Epithelial cell of prostate (primary cell): ENCODE measurements at places on chromosomes 6 and 20.

DNA sequence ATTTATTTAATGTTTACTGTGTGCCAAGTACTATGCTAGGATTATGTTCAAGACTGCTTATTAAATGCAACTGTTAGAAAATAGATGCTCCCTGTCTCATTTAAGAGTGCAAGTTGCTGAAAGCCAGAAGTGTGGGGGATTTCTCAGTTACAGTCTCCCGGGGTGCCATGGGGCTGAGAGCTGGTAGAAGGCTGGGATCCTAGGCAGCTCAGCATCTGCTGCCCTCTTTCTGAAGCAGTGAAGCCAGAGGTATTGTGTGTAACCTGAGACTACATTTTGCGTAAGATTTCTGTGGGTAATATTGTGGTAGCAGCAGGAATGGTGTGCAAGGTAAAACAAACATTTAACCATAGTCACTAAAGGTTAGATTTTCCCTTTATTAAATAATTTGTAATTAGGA, 120.6 kb downstream of the AKAP7 start:
- DNase-seq = no peak

GRCh38 chr6:149060300-149060984, 257.1 kb upstream of the TAB2 start:
- DNase-seq = no peak

DNA sequence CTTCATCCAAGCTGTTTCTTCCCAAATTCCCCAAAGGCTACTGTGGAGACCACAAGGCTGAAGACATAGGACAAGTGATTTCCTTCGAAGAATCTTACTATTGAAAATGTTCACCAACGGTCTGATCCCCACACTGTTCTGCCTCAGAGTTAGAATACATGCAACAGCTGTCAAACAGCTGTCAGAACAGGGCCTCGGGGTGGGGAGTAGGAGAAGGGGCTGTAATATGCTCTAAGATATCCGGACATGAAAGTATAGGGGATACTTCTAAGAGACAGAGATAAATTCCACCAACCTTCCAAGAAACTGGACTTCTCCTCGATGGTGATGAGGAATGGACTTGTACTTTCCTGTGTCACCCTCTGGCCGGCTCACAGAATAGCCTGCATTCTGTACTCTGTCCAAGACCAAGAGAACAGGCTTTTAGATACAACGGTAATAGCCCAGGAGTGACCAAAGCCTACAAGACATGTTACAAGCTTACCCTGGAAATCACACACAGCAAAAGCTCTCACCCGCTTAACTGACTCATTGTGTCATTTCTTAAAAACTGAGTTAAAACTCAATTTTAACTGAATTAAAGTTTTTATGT, 69.2 kb upstream of the PTGIS start:
- DNase-seq = no peak

GRCh38 chr6:144547409-144547808, 262.3 kb downstream of the UTRN start:
- no peak for DNase-seq

DNA sequence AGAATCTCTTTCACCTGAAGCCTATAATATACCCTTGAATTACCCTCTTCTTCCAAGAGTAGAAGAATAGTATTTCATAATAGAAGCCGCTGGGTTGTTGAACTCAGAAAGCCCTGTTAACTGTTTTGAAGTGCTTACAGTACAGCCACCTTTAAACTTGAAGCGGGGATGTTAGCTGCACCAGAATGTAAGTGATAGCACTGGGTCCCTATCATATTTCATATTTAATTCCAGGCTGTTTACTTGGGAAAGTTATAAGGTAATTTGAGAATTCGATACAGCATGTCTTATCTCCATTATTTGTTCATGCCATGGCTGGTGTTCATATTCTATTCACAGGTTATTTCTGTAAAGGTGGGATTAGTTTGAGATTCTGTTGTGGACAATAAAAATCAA, 63.5 kb upstream of the VSTM2L start:
- no peak for DNase-seq

DNA sequence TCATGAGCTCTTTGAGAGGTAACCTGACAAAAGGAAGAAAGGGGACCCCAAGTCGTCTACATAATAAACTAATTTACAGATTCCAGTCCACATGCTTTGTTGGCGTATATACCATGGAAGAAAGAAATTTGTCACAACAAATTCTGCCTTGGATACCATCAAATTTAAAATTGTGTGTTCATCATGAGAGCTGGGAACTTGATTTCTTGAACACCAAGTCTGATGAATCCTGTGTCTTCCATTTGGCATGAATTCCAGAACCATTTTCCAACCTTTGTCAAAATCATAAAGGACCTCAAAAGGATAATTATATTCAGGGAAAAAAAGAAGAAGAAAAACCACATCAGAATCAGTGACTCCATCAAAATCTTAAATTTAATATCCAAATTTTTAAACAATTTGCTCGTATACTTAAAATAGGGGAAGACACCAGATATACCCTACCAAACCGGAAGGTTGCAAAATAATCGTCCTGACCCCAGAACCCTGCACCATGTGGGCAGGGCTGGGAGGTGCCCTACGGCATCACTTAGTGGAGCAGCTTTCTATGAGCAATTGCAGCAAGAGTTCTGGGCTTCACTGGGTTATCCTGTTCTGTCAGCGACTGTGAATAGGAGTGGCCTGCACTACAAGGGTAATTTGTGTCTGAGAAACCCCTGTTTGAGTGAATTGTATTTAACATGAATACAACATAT, 74.1 kb upstream of the INSM1 start:
- no peak for DNase-seq

DNA sequence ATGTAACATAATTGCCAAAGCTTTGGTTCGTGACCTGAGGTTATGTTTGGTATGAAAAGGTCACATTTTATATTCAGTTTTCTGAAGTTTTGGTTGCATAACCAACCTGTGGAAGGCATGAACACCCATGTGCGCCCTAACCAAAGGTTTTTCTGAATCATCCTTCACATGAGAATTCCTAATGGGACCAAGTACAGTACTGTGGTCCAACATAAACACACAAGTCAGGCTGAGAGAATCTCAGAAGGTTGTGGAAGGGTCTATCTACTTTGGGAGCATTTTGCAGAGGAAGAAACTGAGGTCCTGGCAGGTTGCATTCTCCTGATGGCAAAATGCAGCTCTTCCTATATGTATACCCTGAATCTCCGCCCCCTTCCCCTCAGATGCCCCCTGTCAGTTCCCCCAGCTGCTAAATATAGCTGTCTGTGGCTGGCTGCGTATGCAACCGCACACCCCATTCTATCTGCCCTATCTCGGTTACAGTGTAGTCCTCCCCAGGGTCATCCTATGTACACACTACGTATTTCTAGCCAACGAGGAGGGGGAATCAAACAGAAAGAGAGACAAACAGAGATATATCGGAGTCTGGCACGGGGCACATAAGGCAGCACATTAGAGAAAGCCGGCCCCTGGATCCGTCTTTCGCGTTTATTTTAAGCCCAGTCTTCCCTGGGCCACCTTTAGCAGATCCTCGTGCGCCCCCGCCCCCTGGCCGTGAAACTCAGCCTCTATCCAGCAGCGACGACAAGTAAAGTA, 547 bp upstream of the ESR1 start:
- no peak for DNase-seq

GRCh38 chr6:169044381-169045230, 209.0 kb downstream of the THBS2 start:
- DNase-seq = no peak

DNA sequence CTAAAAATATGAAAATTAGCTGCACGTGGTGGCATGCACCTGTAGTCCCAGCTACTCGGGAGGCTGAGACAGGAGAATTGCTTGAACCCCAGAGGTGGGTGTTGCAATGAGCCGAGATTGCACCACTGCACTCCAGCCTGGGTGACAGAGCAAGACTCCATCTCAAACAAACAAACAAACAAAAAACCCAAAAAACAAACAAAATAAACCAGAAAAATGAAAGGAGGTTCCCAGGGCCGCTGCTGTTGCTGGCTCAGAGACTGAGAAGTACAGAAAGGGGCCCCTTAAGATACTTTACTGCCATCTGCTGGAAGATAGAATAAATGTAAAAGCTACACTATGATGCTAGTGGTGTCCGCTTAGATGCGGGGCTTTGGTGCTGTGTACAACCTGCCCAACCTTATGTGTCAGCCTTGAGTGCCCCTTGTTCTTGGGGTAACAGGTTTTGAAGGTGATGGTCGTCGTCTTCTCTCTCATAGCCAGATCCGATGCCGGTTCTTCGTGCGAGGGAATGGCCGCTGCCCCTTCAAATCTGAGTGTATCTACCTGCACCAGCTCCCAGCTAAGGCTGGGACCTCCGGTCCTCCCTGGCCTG, 2.8 kb upstream of the FANCE start:
- DNase-seq = no peak

- no peak for DNase-seq
These were observed 5.9 kb upstream of the C20orf144 start for GRCh38 chr20:33656010-33656782.

DNA sequence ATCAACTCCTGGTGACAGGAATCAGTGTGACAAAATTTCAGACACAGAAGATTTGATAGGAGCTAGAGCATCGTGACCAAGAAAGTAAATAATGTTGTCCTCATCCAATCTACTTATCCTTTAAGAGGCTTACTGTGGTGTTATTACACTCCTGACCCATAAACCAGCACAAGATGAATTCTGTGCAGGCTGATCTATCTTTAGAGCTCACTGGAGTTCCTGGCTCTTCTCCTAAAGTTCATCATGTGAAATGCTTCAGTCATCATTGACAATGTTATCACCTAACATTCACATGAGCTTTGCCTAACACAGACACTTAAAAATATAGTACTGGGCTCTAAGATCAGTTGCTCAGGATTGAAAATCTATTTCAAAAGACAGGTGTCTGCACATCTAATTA, 271.0 kb upstream of the HSF2 start:
- DNase-seq = no peak

DNA sequence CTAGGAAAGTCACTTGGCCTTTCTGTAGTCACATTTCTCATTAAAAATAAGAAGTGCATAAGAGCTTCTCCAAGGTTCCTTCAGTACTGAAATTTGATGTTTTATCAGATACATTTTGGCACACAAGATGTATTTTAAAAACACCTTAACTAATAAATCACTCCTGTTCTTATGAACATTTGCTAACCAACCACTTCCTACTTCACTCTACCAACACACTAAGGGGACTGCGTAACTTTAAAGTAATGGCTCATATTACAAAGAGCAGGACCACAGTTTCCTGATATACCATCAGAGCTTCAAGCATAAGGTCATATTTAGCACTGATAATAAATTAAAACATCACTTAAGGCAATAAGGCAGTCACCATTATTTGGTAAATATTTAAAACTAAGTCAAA, 104.4 kb downstream of the RALGAPA2 start:
- DNase-seq = no peak

- DNase-seq = no peak
These were observed 9.2 kb downstream of the ASF1A start for GRCh38 chr6:118903138-118903537.

GRCh38 chr6:12414096-12414675, 124.0 kb downstream of the EDN1 start:
- DNase-seq = no peak

GRCh38 chr6:116400328-116400727, 29.6 kb downstream of the DSE start:
- no peak for DNase-seq

DNA sequence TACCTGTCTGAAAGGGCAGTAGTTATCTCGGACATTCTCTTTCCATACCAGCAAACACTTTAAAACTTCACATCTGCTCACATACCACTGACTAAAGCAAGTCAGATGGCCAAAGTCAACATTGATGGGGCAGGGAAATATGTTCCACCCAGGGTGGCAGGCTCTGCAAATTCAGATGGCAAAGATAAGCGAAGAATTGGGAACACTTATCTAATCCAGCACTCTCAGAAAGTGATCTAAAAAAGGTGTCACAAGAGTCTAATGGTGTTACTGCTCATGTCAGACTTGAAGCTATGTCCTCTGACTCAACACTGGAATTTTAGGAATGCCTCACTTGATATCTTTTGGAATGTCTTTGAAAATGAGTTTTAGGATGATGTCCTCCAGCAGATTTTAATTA, 1086.2 kb downstream of the KIF16B start:
- DNase-seq = no peak

DNA sequence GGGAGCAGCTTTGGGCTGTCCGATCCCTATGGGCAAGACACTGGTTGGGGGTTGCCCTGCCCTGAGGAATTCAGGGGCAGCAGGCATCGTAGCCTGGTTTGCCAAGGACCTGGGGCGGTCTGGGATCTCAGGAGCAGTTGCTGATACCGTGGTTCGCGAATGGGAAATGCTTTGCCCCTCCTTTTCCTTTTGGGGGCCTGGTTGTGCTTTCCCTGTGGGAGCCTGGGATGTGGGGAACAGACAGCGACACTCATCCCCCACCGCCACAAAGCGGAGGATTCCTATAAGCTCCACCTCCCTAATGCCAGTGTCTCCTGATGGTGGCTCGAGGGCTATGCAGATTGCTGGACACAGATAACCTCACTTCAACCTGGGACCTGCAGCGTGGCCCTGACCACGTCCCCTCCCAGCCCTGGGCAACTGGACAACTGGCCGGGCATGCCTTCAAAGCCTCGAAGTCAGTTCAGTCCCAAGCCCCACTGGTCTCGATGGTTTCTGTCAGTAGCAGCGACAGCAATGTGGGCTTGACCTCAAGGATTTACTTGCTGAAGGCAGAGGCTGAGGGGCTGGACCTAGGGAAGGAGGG, 3.3 kb downstream of the CEBPB start:
- DNase-seq = no peak

- no peak for DNase-seq
These were observed 11.8 kb downstream of the ENPP1 start for GRCh38 chr6:131819572-131820124.

DNA sequence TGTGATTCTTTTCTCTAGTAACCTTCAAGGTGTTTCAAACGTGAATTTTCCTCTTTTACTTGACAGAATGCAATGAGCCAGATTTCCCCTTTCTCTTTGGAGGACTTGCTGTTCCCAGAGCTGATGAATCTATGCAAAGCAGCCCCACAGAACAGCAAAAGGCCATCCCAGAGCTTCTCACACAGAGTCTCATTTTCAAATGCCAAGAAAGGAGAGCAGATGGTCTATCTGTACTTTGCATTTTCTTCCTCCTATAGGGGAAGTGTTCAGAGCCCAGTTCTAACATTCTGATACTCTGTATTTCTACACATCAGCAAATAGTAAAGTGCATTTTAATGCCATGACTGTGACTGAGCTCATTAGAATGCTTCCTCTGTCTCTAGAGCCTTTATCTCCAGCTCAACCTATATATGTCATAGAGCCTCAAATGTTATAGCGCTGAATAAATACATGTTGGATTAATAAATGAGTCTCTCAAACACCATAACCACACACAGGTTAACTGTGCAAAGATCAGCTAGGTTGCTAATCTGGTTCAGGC, 81.8 kb upstream of the EYA4 start:
- no peak for DNase-seq

- DNase-seq = no peak
These were observed at the start of gene SMPDL3A for GRCh38 chr6:122789182-122790027. Gene SMPDL3A, plus strand, starts transcription at chr6:122789258. Its CDS starts 89 bp downstream, at chr6:122789347.
